Temporal lobe (tissue), 4 donors: ENCODE measurements at places on chromosomes 5 and 9. TPM values are rescaled to one million over a fixed set of nuclear protein-coding genes. Genes with fewer than 3 reads are reported as not detected.

SPINK1 gene
- total RNA-seq = under 0.01 TPM

CRB2 gene
- 5.4 TPM for total RNA-seq

PRRC1 gene
- total RNA-seq = 47.2 TPM

SPINK13 gene
- not detected for total RNA-seq

IFNA13 gene
- not detected for total RNA-seq
